ENCODE measurements at places on chromosomes 2 and 18.
A peak's percentile ranks its signal among the peaks of the same experiment; 100 is the strongest.

GRCh38 chr2:144708626-144709025, 188.7 kb upstream of the ZEB2 start:
- DNase-seq = no peak

- no peak for DNase-seq
Measured at GRCh38 chr2:41319437-41319836, 728.4 kb upstream of the PKDCC start.

- no peak for DNase-seq
Measured at GRCh38 chr2:43631618-43632317, 5.3 kb upstream of the PLEKHH2 start.

- no peak for DNase-seq
Measured at GRCh38 chr18:68739462-68739861, 24.6 kb upstream of the TMX3 start.

GRCh38 chr2:197191177-197191939, 119.2 kb downstream of the ANKRD44 start:
- no peak for DNase-seq

- DNase-seq = no peak
Measured at GRCh38 chr2:152875701-152876695, 157.6 kb downstream of the ARL6IP6 start.

DNA sequence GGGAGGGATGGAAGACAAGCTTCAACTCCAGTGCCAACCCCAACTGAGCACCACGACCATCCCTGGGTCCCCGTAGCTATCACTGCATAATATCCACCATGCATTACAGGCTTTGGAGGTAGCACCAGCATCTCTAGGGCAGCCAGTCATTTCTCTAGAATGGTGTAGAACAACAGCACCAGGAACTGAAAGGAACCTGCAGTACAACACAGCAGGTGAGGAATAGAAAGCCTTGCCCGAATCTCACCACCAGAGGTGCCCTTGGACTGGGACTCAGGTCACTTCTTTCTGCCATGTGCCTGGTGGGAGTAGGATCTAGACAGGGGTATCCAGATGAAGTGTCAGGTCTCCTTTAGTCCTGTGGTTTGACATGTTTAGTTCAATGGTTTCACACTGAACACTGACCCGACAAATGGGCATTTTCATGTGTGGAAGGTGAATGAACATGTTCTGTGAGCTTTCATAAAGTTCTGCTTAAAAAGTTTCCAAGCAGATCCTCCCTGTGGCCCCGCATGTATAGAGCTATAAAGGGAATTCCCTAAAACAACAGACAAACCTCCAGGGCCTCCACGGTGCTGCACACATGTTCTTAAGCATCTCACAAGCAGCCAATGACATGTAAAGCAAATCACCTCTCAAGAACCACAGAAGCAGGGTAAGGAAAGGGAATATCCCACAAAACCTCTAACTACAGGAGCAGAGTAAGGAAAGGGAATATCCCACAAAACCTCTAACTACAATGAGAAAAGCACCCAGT, 208.3 kb downstream of the AFF3 start:
- no peak for DNase-seq

- DNase-seq = no peak
Measured at GRCh38 chr2:206004004-206004693, 81.8 kb downstream of the INO80D start.

DNA sequence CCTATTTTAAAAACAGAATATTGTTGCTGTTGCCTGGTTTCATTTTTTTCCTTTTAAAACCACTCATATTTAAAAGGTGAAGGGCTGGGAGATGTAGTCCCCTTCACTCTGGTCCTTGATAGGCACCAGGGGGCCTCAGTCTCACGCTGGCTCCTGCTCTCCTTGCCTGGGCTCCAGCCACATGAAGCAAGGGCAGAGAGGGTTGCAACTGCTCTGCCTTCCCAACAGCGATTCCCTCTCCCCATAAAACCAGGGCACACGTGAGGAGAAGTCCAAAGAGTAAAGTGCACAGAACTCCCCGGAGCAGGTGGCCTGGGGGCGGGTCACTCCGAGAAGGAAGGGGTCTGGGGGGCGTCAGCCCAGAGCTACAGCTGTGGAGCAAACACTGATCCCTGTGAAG, 12.8 kb downstream of the TMEM127 start:
- DNase-seq = no peak

DNA sequence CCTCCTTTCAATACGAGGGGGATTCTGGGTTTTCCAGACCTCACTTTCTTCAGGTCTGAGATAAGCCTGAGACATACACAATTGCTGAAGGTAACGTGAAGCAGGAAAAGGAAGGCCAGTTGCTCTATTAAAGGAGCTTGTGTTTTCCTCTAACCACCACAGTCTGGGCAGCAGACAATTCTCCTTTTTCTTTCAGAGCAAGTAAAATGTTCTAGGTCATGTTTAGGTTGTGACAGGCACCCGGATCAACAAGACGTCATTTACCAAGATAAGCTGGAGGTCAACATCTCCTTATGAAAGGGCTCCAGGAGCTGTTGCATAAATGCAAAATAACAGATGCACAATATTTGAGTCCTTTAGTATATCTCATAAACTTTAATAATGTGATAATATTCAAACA, 148.1 kb downstream of the SLC8A1 start:
- DNase-seq = no peak

DNA sequence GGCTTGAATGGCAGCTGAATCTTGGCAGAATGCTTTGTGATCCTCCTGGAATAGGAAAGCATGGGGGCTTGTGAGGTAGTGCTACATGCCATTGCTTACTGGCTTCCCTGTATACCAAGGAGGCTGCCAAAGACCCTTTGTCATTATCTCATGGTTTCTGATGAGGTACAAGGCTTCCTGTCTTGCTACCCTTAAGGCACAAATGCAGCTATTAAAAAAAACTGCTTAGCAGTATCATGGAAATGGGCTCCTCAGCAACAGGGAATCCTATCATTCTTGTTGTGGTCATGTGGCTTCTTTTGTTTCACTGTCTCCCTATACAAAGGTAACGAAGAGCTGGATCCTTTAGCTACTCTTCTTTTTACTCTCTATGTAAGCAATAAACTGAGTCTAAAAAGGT, 6.6 kb upstream of the KANSL1L start:
- DNase-seq = no peak

- DNase-seq = no peak
Measured at GRCh38 chr2:201196803-201197202, 13.9 kb downstream of the CASP10 start.

- peak; percentile 74 for DNase-seq
Measured at GRCh38 chr2:205682239-205682970, at the start of gene NRP2. TSS of gene NRP2 (plus strand) at chr2:205682501. CDS start at chr2:205683291, 790 bp downstream.

DNA sequence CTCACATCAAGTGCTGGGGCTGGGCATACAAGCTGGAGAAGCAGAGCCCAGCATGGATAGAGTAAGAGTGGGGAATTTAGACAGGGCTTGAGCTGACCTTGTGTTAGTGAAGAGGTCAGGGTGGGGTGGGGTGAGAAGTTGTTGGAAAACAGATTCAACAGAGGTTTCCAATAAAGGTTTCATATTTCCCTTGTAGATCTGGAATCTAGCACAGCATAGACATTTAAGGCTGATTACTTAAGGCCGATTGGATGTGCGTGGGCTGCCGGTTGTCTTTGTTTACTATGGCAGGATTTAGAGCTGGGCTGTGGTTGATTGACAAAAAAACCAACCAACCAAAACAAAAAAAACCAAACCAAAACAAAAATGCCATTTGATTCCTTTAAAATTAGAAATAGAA, 114.9 kb upstream of the SEC11C start:
- DNase-seq = no peak

DNA sequence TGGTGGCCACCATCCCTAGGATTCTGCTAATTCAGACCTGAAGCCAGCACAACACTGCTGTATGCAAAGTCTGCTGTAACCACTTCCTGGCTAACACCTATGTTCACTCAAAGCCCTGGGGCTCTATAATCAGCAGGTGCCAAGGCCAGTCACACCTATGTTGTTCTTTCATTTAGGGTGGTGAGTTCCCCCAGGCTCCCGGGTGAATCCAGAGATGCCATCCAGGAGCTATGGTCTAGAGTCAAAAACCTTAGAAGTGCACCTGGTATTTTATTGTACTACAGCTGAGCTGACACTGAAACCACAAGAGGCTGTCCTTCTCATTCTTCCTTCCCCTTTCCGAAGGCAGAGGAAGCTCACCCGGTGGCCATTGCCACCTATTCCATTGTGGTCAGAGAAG, 46.2 kb upstream of the CCDC141 start:
- no peak for DNase-seq

DNA sequence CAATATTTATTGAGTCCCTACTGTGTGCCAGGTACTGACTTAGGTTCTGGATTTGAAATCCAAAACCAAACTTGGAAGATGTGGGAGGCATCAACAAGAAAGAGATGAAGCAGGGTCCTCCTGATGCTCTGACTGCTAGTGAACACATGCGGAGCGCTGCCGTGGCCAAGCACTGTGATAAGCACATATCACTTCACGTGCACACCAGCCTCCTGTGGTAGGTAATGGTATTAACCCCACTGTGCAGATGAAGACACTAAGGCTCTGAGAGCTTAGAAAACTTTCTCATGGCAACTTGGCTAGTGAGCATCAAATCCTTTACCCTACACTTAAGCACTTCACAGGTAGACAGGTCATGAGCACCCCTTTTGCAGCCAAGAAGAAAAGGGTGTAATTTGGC, 216.1 kb downstream of the HAUS1 start:
- no peak for DNase-seq

DNA sequence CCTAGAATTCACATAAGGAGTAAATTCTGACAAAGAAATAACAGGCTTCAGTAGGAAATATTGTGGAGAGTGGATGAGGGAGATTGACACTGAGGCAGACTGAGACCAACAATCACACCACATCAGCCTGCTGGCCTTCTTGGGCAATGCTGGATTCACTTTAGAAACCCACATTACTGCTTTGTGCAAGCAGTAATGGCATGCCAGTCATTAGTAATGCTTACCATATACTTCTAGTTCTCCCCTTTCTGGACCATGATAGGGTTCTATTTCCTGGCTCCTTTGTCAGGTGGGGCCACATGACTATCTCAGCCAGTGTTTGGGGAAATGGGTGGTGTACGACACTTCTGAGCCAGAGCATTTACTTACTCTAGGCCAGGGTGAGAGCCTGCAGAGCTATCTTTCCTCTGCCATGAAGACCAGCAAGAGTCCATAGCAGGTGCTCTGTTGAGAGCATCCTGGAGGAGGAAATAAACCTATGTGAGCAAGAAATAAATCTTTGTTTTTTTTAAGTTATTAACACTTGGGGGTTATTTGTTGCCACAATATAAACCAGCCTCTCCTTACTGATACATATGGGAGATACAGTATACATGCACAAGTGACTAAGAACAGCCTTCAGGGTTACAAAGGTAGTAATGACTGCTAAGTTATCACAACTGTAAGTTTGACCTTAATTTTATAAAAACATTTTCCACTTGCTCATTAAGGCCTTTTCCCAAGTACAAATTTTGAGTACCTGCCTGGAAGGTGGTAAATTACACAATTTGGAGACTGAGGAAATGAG, 89.3 kb upstream of the TANK start:
- no peak for DNase-seq

DNA sequence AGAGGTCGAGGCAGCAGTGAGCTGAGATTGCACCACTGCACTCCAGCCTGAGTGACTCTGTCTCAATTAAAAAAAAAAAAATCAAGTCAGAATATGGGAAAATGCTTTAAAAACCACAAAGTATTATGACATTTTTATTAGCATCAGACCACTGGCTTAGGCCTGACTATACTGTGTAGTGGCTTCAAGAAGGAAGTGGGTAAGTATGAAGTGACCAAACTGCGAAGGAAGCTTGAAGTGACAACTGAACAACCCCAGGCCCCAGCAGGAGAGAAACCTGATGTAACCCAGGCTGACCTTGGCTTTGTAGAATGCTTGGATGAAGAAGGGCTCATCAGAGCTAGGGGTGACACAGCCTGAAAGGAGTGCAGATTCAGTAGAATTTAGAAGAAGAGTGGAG, 21.4 kb upstream of the HAAO start:
- DNase-seq = no peak

- no peak for DNase-seq
Measured at GRCh38 chr2:239250216-239251081, 150.4 kb downstream of the HDAC4 start.

DNA sequence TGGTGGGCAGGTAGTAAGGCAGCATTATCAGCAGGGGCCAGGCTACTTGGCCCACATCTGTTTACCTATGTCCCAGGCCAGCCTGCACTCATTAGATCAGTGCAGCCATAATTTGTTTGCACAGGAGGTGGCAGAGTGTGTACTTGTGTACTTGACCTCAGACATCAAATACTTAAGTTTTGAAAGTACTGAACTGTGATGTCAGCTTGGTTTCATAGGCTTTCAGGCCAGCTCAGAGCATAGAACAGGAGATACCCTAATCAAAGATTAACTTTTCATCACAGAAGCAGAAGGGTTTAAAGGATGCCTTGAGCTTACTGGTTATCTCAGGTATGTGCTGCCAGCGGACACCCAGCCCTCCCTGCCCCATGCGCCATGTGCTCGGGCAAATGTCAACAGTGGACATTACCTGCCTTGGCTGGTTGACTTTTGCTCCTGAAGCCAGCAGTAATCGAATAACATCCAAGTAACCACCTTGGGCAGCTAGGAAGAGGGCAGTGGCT, 33.2 kb downstream of the ANKRD29 start:
- DNase-seq = no peak

DNA sequence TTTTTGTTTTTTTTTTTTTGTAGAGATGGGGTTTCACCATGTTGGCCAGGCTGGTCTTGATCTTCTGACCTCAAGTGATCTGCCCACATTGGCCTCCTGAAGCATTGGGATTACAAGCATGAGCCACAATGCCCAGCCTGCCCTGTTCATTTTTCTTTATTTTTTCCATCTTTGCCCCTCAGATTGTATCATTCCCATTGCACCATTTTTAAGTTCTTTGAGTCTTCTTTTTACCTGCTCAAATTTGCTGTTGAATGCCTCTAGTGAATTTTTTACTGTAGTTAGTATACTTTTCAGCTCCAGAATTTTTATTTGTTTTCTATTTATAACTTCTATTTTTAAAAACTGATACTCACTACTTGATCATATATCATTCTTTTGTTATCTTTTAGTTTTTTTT, 101.4 kb upstream of the SLC4A10 start:
- DNase-seq = no peak

DNA sequence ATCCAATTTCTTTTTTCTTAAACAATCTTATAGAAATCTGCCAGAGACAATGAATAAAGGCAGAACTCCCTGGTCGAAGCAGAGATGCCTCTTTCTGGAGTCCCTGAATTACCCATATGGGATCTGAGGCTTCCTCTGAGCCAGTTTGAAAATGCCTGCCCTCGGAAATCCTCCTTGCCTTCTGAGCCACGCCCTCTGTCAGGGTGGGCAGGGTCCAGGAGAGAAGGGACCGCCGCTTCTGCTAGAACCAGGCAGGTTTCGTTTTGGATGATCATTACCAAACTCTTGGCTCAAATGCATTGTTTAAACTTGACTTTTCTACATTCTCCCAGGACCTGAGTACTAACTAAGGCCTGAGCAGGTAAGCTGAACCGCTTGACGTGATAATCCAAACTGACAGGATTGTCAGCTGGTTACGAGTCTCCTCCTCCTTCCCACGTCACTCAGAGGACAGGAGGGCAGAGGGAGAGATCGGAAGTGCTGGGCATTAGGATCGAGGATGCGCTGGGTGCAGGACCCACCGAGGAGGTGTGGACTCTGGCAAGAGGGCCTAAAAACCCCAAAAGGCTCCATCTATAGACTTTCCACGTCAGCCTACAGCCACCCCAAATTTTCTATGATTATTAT, 128.4 kb downstream of the KLHL29 start:
- DNase-seq = no peak
